DMS79 treated with DMSO at 0.1 percent for 48 hours (cell line): ENCODE measurements at places on chromosomes 16 and 17.

- no peak for DNase-seq
Measured at GRCh38 chr16:47278306-47278970, 134.7 kb upstream of the NETO2 start.

GRCh38 chr16:89917773-89918452 is 749 bp upstream of the MC1R start:
- peak; percentile 48 for DNase-seq

- DNase-seq: no peak
Measured at GRCh38 chr16:67543582-67543981, 15.0 kb downstream of the RIPOR1 start.

DNA sequence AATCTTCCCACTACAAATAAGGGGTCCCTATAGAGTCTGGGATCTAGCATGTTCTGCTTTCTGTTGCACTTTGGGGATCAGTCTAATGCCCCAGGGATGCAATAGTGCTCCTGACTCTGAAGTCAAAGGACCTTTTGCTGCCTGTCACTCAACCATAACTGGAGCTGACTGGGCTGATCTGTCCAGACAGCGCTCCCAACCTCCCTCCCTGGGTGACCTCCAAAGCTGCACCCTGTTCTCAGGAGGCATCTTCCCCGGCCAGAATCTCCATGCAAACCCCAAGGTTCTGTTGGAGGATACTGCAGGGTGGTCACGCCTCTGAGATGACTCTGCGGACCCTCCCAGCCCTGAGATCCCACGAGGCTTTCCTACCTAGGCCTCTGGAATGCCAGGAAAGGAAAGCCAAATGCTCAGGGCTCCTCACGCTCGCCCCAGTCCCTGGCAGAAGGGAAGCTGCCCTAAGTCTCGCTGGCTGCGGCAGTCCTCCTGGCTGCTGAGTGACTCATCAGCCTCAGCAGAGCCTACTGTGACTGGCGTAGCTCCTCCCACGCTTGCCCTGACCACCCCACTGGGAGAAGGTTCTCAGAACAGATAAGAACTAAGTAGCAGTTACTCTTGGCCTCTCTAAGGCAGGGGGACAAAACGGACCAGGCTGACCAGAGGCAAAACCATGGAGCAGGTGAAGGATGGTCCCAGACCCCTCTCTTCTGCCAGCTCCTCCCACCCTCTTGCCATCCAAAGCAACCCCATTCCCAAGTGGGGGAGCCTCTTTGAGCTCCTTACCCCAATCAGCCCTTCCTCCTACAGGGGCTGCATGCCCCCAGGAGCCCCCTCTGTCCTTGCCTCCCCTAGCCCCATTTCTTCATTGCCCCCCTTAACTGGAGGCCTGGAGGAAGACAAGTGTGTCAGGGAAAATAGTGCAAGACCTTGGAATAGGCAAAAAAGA is 124.1 kb upstream of the TNRC6C start:
- no peak for DNase-seq

DNA sequence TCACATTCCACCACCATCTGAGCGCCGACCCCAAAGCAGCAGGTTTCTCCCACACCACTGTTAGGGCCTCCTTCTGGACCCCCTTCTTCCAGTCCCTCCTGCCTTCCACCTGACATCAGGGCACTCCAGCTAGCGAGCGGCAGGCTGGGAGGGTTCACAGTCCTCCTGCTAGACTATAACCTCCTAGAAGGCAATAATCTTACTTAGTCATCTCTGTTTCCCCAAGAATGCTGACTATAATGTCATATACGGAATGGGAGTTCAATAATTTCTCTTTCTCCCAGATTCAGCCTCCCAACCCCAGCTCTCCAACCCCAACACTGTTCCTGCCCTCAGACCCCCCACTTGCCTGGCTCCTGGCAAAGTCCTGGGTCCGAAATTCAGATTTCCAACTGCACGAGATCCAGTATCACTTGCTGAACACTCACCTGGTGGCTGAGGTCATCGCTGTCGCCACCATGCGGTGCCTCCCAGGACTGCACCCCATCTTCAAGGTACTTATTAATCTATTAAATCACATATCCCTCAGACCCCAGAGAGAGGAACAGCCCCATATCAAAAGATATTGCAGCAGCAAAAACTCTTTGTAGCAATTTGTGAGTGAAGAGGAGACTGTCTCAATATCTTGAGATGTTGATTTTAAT is 5.6 kb downstream of the ALOX12 start:
- no peak for DNase-seq

DNA sequence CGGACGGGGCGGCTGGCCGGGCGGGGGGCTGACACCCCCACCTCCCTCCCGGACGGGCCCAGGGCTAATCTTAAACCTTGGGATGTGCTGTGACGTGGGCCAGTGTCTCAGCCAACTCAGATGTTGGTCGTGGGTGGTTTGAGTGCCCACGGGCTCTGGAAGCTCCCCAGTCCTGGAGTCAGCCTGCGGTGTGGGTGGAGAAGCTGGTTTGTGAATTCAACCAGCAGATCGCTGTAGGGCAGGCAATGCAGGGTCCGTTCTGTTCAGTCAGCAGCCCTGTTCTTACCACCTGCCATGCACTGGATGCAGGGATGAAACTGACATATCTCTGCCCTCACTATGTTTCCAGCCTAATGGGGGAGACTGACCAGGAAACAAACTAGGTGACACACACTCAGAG is 8.0 kb upstream of the ZNF500 start:
- no peak for DNase-seq

DNA sequence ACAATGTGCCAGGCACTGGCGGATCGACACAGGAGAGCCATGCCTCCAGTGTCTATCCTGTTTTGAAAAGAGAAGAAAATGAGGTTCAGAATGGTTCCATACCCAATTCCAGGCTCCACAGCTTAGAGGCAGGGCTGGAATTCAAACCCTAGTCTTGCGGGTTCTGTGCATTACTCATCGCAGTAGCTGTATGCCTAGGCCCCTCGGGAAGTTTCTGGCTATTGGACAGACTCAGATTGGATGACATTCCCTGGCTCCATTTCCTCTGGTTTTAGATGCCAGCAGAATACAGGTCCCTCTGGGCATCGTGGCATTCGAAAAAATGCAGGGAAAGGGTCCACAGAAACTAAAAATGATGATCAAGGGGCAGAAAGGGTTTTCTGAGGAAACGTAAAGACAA is 184.7 kb downstream of the COPRS start:
- DNase-seq: no peak

DNA sequence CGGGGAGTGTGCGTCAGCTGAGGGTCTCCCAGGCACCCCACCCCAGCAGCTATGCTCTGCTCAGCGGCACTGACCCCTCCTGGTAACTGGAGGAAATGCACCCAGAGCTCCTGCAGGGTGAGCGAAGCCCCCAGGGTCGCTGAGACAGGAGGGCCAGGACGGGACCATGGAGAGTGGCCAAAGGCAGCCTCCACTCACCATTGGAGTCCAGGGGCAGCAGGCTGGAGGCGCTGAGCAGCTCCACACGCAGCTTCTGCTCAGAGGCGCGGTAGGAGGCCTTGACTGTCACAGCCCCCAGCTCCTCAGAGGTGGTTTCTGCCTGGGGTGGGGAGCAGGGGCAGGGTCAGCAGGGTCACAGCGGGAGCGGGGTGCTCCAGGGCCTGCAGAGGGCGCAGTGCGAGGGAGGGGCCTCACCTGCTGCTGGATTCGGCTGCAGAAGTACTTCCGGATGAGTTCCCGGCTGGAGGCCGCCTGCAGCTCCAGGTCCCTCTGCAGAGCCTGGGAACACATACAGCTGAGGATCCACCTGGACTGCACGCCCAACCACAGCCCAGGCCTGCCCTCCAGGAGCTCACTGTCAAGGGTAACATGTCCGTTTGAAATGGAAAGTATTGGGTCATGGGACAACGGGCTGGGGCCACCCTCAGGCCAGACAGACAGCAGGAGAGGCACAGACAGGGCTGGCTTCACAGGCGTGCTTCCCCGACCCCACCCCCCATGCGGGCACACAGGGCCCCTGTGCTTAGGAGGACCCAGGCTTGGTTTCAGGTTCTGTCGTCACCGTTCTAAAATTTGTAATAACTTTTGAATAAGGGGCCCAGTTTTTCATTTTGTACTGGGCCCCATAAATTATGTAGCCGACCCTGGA is 13.8 kb downstream of the UNC13D start:
- DNase-seq: no peak

DNA sequence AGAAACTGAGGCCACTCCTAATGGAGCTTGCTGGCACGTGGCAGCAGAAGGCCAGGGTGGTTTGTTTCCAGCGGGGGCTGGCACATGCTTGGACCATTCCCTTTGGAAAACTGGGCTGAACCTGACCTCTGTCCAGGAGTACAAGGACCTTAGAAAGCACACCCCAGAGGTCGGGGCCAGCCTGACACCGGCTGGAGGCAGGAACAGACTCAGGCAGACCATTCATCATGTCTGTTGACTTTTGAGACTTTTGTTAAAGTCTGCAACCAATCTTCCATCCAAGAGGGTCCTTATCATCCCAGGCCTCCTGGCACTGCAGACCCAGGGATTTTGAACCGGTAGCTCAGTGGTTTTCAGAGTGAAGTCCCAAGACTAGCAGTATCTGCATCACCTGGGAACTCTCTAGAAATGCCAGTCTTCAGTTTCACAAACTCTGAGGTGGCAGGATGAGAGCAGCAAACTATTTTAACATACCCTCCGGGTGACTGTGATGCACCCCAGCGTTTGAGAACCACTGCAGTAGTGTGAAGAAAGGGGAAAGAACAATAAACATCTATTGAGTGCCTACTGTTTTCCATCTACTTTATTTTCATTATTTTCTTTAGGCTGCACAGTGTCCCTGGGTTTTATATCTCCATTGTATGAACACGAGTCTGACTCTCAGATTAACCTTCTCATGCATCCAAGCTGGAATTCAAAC is 145.3 kb upstream of the PLCG2 start:
- no peak for DNase-seq

GRCh38 chr16:62077998-62078397 is 41.8 kb upstream of the CDH8 start:
- no peak for DNase-seq

GRCh38 chr17:78847052-78847451 is 6.4 kb upstream of the USP36 start:
- no peak for DNase-seq

GRCh38 chr17:8155996-8156245 is 3.7 kb upstream of the PER1 start:
- no peak for DNase-seq

- no peak for DNase-seq
Measured at GRCh38 chr16:17830651-17831050, 359.9 kb upstream of the XYLT1 start.

DNA sequence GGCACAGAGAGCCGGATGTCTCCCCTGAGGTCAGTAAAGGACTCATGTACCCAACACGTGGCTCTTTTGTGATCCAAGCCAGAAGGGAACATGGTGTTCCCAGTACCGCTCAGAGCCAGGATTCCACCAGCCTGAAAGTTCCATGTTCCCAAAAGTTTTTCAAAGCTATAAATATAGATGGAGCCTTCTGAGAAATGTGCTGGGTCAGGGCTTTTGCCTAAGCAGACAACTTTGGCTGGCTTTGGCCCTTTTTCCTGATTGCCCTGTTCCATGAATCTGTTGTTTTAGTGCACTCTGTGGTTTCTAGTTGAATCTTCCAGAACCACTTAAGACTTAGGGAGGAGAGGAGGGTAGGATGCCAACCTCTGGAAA is 128.5 kb upstream of the HS3ST2 start:
- no peak for DNase-seq

GRCh38 chr16:787978-788398 is at the start of gene RPUSD1:
TSS of gene RPUSD1 (minus strand) at chr16:788381. CDS start at chr16:787737, 644 bp downstream.
- DNase-seq: no peak

GRCh38 chr17:65750631-65751115 is 189.2 kb upstream of the AXIN2 start:
- DNase-seq: peak; percentile 66

GRCh38 chr17:6249732-6250131 is 179.6 kb downstream of the WSCD1 start:
- DNase-seq: no peak

DNA sequence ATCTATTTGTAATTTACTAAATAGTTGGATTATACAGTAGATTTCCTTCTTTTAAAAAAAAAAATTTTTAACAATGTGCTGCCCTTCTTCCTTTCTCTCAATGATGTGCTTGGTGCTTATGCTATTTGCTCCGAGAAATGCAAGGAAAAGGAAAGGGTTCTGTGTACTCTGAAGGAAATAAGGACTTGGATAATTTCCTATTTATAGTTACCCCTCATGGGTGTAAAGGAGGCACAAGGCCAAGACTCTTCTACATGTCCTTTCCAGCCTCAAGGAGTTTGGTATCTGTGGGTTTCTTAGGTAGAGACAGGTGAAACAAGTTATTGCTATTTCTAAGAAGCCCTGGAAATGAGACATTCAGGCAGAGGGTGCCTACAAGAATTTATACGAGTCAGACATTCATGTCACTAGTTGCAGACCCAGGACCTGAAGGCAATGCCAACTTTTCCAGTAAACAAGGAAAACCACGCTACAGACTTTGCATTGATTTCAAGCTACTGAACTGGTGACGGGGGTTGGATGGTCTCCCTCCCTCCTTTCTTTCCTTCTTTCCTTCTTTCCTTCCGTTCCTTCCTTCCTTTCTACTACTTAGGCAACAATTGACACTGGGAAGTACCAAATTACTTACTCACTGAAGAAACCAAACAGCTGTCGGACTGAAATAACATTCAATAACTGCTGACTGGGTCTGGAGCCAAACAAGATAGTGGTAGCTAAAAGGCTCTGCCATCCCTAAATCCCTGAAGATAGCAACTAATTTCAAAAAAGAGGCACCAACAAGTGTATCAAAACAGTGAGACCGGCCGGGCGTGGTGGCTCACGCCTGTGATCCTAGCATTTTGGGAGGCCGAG is 33.8 kb upstream of the GHDC start:
- no peak for DNase-seq

- DNase-seq: no peak
Measured at GRCh38 chr17:32565401-32565800, 78.6 kb downstream of the CDK5R1 start.

GRCh38 chr16:72072514-72073342 is 9.7 kb downstream of the HPR start:
- no peak for DNase-seq

- peak; percentile 68 for DNase-seq
Measured at GRCh38 chr17:37608351-37609169, 658 bp downstream of the SYNRG start.

GRCh38 chr17:81499601-81499970 is 13.0 kb downstream of the ACTG1 start:
- DNase-seq: no peak
